ENCODE measurements at places on chromosomes 16 and 17. TPM values are rescaled to one million over a fixed set of nuclear protein-coding genes. Genes with fewer than 3 reads are reported as not detected.
A peak's percentile ranks its signal among the peaks of the same experiment; 100 is the strongest.

DNA sequence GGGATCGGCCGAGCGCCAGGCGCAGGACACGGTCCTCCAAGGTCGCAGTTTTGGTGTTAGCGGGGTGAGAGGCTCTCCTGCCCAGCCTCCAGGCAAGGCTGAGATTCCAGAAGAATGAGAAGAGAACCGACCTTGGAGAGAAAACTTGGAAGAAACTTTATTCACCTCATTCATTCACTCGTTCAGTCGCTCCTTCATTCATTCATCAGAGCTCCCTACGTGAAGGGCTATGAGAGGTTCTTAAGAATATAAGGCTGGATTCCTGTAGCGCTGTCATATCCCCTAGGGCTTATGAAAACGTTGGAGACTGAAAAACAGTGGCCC is 991 bp upstream of the MYH10 start:
- no peak for DNase-seq

GRCh38 chr16:11520442-11520841 is 66.3 kb downstream of the LITAF start:
- no peak for DNase-seq

DNA sequence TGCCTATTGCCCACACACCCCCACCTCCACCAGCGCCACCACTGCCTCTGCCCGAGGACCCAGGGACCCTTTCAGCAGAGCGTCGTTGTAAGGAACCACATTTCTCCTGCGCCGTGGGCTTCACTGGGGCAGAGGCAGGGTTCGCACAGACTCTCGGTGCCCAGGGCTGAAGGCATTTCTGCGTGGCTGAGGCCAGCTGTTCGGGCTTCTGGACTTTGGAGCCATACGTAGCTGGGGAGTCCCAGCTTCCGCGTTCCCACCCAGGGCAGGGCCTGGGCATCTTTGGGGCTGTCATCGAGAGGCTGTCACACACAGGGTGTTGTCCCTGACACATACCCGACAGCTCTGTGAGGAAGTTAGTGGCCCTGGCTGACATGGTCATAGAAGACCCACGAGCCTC is 16.0 kb upstream of the SMIM5 start:
- no peak for DNase-seq

- no peak for DNase-seq
Observed at GRCh38 chr17:81737947-81738800, 26.1 kb downstream of the SLC25A10 start.

CLDN6 gene
- total RNA-seq = not detected

DNA sequence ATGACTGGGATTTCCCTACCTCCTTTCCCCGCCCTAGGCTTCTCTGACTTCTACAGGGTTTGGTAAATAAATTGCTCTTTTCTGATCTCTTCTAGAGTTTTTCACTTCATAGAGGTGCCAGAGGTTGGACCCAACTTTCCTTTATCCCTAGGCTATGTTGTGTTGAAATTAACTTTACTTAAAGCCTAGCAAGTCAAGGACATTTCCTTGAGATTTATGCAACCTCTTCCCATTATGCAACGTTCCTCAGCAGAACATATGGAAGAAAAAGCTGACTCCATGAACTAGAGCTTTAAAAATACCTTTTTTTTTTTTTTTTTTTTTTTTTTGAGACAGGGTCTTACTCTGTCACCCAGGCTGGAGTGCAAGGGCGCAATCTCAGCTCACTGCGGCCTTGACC is 15.5 kb downstream of the MPO start:
- no peak for DNase-seq

CDH3 gene
- total RNA-seq = under 0.01 TPM

DNA sequence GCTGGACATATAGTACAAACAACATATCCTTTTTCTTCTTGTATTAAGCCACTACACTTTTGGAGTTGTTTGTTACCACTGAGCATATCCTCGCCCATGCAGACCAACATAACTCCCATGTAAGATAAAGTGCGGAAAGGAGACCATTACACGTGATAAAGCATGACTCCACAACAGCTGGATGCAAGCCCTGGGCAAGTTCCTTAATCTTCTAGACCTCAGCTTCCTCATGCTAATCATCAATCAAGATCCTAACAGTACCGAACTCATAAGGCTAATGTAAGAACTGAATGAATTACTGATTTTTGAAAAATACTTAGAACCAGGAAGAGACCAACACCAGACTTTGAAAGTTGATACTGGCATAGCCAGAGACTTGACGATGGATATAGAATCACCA is 47.0 kb upstream of the GSG1L start:
- DNase-seq = no peak

- DNase-seq = no peak
Observed at GRCh38 chr17:55177855-55178217, 86.9 kb upstream of the HLF start.

TOM1L1 gene
- 42.2 TPM for total RNA-seq

TLCD2 gene
- total RNA-seq = 0.48 TPM

ATXN7L3 gene
- total RNA-seq = 19.5 TPM

DNA sequence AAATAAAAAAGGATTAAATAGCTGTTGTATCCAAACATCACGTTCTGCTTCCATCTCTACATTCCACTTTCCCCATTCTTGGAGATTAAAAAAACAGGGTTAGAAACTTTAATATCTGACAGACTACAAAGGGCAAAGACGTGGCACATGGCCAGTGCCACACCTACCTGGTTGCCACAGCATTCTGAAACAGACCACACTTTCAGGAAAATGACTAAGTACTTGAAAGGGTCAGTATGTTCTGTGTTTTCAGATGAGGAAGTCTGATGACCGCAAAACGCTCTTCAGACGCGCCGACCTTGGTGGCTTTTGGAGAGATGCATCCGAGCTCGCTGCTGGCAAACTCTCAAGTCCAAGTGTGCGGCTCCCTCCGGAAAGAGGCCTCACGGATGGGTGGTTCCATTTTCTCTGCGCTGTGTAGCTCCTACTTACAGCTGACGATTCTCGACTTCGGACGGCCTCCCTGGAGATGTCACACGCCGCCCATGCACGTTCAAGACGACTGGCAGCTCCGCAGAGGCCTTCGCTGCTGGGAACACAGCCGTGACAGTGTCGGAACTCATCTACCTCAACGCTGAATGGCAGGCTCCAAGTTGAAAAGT is 15.5 kb downstream of the MAP1LC3B start:
- peak; percentile 94 for DNase-seq

DNA sequence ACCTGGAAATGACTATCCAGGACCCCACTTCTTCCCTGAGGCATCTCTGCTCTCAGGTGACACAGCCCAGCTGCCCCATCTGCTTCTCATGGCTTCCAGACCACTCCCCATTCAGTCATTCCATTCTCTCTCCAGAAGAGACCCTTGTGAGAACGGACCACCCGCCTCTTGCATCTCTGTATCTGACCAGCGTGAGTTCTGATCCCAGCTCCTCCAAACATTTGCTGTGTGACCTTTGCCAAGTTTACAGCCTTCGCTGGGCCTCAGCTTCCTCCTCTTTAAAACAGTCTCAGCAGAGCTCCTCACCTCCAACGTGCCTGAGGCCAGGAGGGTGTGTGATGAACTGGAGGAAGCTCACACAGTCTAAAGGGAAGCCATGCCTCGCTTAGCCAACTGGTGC is 39.6 kb downstream of the C16orf82 start:
- no peak for DNase-seq

- DNase-seq = no peak
Observed at GRCh38 chr17:37797206-37797605, 52.3 kb upstream of the HNF1B start.

DNA sequence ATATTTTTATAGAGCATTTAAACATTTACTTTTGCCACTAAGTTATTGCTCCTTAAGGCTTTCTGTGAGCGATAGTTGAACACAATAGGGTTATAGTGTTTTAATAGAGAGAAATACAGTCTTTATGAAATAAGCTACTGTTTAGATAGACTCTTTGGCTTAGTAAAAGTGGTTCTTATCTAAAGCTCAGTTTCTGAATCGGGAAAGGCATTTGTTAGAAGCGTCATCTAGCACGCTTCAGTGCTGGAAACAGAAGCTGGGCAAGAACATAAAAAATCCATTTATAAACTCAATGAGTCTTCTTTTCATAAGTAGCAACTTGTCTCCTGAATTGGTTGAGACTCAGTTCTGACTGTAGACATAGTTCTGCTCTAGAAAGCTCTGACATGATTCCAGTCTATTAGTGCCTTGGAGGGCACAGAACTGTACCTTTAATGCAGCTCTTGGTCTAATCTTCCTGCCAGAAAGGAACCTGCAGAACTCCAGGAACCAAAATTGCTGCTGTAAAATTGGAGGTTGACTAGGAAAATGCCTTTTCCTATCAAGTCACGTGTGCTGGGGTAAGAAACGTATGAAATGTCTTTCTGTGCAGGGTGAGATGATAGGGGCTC is 55.4 kb upstream of the DNAJA2 start:
- DNase-seq = no peak

JUP gene
- 37.2 TPM for total RNA-seq

GRCh38 chr17:2482218-2482617 is 29.5 kb downstream of the METTL16 start:
- DNase-seq = no peak

GRCh38 chr16:46873201-46873600 is 11.0 kb upstream of the GPT2 start:
- no peak for DNase-seq

- DNase-seq = no peak
Observed at GRCh38 chr17:55852734-55853133, 101.9 kb downstream of the PCTP start.

GRCh38 chr17:72185564-72185963 is 64.7 kb downstream of the SOX9 start:
- peak; percentile 26 for DNase-seq

GRCh38 chr17:48510761-48511604 is 19.8 kb downstream of the HOXB1 start:
- peak; percentile 32 for DNase-seq

TIGD7 gene
- 4.4 TPM for total RNA-seq

CCL5 gene
- total RNA-seq = 4.0 TPM

PRSS53 gene
- 0.60 TPM for total RNA-seq
